ENCODE measurements at places on chromosomes 1 and 21. TPM values are rescaled to one million over a fixed set of nuclear protein-coding genes. Genes with fewer than 3 reads are reported as not detected.

Gene ANGPTL1
- 9.7 TPM for polyA plus RNA-seq

Gene PAX7
- polyA plus RNA-seq = not detected

Gene CDA
- polyA plus RNA-seq = 3.3 TPM

Gene TMEM240
- polyA plus RNA-seq = 2.3 TPM

Gene BNIPL
- 1.9 TPM for polyA plus RNA-seq

Gene LRRIQ3
- polyA plus RNA-seq = 0.94 TPM

Gene EDARADD
- 0.41 TPM for polyA plus RNA-seq

Gene CDK11A
- 19.9 TPM for polyA plus RNA-seq

Gene LINGO4
- 0.05 TPM for polyA plus RNA-seq

Gene CAPN9
- polyA plus RNA-seq = 5.9 TPM

Gene UBASH3A
- 0.61 TPM for polyA plus RNA-seq

Gene WNT9A
- polyA plus RNA-seq = 2.6 TPM

Gene PRDM2
- polyA plus RNA-seq = 16.1 TPM

Gene RHD
- polyA plus RNA-seq = 0.12 TPM

Gene CLDN17
- polyA plus RNA-seq = not detected

Gene CD84
- 10.7 TPM for polyA plus RNA-seq

Gene CCDC27
- polyA plus RNA-seq = not detected

Gene FCRL4
- not detected for polyA plus RNA-seq

Gene LCE1A
- not detected for polyA plus RNA-seq

Gene RAP1GAP
- polyA plus RNA-seq = 5.6 TPM

Gene PRR9
- polyA plus RNA-seq = not detected

Gene OR6N1
- polyA plus RNA-seq = 8.7 TPM

Gene TTC4
- polyA plus RNA-seq = 11.6 TPM

Gene NTRK1
- polyA plus RNA-seq = 0.15 TPM

Gene NBPF4
- polyA plus RNA-seq = 0.01 TPM

Gene UBL4B
- polyA plus RNA-seq = not detected

Gene CFAP74
- polyA plus RNA-seq = 3.2 TPM

Gene INPP5B
- 24.1 TPM for polyA plus RNA-seq

Gene IL19
- polyA plus RNA-seq = 0.68 TPM

Gene LCE1E
- not detected for polyA plus RNA-seq

Gene SLC45A1
- 1.0 TPM for polyA plus RNA-seq

Gene SLC44A3
- 9.4 TPM for polyA plus RNA-seq

Gene ACKR1
- 65.2 TPM for polyA plus RNA-seq

Gene SLFNL1
- polyA plus RNA-seq = 0.94 TPM

Gene SPRR2F
- not detected for polyA plus RNA-seq

Gene NCF2
- 193 TPM for polyA plus RNA-seq

Gene TLCD4
- polyA plus RNA-seq = 1.5 TPM

Gene SH3D21
- polyA plus RNA-seq = 9.9 TPM

Measured in lung (tissue), 17 donors.